Stimulated activated CD4-positive, alpha-beta T cell treated with anti-CD3 and anti-CD28 coated beads, Interleukin-2, amount 100 ng/mL, for 24 hours (primary cell): ENCODE measurements at places on chromosomes 7 and 10.

DNA sequence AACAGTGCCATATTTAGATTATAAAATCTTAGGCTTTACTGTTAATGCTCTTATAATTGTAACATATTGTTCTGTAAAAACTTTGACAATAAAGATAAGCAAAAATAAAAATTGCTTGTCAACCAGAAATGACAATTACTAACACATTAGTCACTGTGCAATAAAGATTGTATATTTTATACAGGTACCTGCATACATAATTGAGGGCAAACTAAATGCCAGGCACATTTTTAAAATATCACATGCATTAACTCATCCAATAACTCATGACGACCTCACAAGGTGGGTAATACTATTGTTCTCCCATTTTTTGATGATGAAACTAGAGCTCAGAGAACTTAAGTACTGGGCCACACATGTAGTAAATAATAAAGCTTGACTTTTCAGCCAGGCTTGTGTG is 1020.2 kb upstream of the C7orf33 start:
- no peak for DNase-seq

- DNase-seq: peak; percentile 64
Measured at GRCh38 chr7:155998328-155998691, 186.0 kb upstream of the SHH start.

- DNase-seq: no peak
Measured at GRCh38 chr10:16966991-16967865, 150.0 kb upstream of the RSU1 start.

DNA sequence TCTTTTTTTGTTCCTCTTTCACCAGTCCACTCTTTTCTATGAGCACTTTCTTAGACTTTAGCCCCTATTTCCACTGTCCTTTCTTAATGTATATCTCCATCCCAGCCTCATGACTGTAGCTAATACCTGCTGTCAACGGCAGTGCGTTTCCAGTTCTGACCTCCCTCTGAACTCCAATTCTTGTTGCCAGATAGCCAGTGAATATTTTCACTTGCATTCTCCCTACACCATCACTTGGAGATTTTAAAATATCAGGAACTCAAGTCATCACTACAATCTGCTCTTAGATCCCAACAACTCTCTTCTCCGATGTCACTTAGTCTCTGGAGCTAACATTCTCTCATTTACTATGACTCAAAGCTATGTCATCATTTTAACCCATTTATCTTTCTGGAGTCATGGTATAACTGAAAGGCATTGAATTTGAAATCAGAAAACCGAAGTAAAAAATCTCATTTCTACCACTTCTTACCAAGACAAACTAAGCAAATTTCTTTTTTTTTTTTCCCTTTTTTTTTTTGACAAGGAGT is 5.1 kb upstream of the SLC16A12 start:
- DNase-seq: no peak

DNA sequence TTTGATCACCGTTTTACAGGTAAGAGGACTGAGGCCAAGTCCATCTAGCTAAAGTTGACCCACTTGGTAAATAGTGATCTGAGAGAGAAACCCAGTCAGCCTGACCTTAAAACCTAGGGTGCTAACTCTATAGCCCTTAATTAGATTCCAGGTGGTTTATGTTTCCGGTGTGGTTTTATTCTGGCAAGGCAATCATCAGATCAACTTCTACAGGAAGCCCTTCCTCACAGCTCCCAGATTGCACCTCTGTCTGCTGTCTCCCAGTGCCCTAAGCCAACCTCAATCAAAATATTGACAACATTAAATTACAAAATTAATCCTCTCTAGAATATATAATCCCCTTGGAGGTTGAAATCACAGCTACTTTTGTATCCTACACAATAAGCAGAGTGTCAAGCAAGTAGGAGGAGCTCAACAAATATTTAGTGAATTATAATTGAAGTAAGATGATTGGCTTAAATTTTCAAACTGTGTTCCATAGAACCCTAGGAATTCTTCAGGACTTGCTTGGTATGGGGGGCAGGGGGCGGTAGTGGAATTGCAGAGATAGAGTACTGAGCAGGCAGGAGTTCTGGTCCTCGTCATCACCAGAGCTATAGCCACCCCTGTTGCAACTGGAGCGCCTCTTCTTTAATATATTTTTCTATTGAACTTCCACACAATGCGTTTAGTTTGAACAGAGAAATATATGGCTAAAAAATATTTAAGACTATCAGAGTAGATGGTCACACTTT is 692.8 kb upstream of the LRRN3 start:
- no peak for DNase-seq
